ENCODE measurements at places on chromosomes 16 and 17.

GRCh38 chr16:35750157-35750689 lies 2290.8 kb downstream of the TP53TG3F start:
- no peak for DNase-seq

DNA sequence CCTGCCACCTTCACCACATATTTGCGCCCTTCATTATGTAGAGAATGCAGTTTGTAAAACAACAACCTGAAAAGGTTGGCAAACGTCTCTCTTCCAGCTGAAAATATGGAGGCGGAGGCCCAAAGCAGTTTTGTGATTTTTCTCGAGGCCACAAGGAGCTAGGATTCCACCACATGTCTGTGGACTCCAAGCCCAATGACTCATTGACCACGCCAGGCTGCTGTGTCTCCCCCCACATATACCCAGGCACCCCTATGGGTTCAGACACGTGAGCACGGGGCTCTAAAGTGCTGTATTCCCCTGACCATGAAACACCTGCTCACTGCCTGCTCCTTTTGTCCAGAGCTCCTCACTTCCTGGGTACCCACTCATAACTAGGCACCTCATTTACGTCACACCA lies 121.4 kb upstream of the CDH5 start:
- DNase-seq = no peak

GRCh38 chr16:19014461-19014860 lies 30.7 kb downstream of the TMC7 start:
- DNase-seq = peak; percentile 43

GRCh38 chr17:32688221-32688620 lies 188.7 kb downstream of the MYO1D start:
- DNase-seq = no peak

DNA sequence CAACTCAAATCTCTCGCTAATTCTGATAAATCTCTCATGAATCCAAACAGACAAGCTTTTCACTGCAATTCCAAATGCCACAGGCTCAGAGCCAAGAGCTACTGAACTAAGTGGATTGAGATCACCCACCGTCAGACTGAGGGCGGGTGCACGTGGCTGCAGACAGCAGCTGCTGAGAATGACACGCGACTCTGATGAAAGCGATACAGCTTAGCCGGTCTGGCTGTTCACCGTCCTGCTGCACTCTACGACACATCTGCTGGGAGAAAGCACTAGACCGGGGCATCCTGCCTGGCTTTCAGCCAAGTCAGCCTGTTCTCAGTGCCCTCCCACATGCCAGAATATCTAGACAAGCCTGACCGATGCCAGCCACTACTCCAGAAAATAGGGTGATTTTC lies 42.6 kb downstream of the KLHDC4 start:
- DNase-seq = no peak

DNA sequence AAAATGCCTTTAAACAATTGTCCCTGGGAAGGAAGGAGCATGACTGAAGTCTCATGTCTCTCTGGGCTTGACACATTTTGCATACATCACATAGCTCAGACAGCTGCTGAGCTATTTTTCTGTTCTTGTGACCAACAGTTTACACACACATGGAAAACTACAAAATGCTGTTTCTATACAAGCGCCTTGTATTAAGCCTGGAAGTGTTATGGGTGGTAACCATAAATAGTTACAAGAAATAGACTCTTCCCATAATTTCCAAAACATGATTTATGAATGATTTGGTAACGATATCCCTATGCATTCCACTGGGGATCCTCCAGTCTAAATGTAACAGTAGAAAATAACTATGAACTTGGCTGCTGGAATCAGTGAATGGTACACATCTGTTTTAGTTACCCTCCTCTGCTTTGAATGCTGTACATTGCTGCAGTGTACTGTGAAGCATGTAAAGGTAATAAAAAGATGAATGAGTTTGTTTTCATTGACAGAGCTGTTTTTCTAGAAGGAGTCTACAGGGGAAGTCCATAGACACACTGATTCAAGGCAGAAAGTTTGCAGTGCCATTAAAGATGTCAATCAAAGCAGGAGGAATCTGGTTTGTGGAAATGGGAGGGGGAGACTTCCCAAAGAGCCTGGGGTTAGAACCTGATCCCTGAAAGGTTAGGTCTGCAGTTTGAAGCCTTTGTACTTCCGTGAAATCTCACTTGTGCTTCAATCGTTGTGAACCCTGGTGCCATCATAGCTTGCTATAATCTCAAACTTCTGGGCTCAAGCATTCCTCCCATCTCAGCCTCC lies 5.0 kb downstream of the ACSF2 start:
- DNase-seq = no peak

DNA sequence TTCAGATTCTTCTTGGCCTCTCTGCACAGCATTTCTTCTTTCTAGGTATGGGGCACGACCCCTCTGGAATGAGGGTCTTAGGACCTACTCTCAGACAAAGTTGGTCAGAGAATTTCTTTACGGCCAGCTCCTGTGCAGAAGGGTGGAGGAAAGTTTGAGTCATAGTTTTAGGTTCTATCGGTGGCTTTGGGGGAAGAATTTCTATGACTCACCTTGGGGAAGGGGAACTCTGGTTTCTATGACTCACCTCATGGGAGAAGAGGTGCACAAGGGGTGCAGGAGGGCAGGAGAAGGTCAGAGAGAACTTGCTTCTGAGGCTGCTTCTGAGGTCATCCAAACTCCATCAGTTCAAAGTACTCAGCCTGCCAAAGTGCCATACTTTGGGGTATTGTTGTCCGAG lies 2.5 kb upstream of the ABCC12 start:
- no peak for DNase-seq

DNA sequence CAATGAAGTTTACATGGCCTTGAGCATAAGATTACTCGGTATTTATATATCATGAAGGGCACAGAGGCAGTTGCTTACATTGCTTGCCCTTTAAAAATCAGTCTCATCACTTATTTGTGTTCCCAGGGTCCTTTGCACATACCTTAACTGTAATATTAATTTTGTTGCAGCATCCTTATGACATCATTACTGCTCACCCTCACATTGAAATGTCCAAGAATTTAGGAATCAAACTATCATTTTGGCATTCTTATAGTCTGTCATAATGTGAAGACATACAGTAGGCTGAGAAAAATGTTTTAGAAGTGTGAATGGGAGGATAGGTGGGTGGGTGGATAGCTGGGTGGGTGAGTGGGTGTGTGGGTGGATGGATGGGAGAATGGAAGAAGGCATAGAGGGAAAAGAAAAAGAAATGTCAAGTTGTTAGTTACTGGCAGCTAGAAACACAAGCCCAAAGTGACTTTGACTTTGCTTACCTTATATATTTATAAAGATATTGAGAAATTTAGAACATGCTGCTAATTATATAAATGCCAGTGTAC lies 17.8 kb downstream of the ADAMTS18 start:
- no peak for DNase-seq

DNA sequence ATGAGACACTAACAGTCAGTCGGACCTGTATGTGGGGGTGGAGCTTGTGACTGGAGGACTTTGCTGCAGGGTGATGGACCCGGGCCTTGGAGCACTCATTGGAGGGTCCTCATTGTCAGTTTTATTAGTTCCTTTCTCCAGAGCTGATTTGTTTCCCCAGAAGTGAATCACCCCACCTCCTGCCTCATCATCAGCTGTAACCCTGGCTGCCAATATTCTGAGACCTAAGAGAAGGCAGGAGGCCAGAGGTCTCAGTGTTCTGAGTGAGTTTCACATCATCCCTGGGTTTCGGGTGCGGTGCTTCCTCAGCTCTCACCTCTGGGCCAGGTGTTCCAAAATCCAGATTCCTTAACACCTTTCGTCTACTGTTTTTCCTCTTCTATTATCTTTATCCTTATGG lies 49.9 kb upstream of the KIFC3 start:
- DNase-seq = no peak

- no peak for DNase-seq
Measured at GRCh38 chr17:72030067-72030899, 90.5 kb upstream of the SOX9 start.

DNA sequence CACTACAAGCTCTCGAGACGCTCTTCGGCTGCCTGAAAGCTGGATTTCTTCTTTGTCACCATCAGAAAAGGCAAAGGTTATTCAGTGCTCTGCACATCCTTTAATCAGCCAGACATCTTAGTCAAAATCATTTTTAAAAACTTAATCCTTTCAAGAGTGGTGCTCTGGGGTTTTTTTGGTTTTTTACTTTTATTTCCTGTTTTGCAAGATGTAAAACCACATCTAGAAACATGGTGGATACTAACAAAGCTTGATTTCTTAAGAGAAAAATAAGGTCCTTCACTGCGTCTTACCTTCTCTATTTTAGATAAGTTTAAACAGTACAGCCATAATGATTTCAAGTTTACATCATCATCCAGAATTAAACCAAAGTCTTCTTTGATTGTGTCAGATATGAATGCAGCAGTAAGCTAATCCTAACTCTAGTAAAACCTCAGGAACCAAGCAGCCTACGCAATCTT lies 6.3 kb downstream of the ANKRD11 start:
- no peak for DNase-seq

GRCh38 chr16:72829846-72830775 lies 217.8 kb downstream of the ZFHX3 start:
- DNase-seq = no peak

Measured in OCI-M1 (cell line).